Left ventricle myocardium inferior (tissue), 1 donor: ENCODE measurements at places on chromosomes 1 and 21. TPM values are rescaled to one million over a fixed set of nuclear protein-coding genes. Genes with fewer than 3 reads are reported as not detected.

- DNase-seq, result no peak
Observed at GRCh38 chr1:63975481-63975880, 201.7 kb downstream of the ROR1 start.

DNA sequence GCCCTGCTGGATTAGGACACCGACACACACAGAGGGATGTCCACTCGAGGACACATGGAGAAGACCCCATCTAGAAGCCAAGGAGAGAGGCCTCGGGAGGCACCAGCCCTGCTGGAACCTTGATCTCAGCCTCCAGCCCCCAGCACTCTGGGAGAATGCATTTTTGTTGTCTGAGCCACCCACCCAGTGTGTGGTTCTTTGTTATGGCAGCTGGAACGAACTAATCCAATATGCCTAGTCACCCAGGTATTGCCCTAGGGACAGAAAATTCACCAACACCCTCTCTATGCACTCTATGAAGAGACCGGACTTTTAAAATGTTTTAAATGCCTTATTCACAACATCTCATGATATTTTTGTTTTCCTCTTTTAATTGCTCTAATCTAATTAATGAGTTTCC is 117.4 kb downstream of the CRYAA start:
- DNase-seq, result no peak

DNA sequence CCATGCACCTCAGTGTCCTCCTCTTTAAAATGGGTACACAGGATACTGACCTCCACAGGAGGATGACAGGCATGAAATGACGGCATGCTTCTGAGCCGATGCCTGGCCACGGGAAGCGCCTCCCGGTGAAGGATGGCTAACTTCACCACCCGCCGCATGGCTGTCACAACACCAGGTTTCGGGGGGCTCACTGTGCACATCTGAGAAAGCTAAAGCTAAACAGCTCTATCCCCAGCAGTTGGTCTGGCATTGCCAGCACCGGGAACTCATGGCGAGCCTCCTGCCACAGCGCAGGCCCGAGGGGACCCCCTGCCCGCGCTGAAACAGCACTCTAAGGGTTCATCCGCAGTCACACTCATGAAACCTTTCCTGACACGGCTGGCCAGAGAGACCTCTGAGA is 16.0 kb downstream of the NPHP4 start:
- no peak for DNase-seq

DNA sequence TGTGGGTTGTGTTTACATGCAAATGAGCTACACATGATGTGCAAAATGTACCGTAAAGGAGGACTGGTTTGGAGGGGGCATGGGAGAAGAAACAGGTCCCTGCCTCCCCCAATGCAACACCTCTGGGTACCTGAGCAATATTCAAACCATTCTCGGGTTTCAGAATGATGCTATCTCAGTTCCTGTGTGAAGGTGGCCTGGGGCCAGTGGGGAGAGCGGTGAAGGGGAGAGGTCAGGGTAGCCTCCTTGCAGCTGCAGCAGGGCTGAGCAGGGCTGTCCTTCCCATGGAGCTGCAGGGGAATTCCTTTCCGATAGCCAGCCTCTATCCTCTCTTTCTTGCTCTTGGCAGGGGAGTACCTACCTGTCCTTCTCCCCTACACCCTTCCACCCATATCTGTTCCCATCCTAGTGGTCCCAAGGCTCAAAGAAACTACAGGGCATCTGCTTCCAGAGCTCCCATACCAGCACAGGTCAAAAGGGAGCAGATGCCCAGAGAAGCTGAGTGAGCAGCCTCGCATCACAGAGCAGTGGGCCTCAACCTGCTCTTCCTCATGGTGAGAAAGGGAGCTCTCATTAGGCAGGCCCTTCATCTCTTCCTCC is 11.9 kb downstream of the MEF2D start:
- DNase-seq, result no peak

GRCh38 chr21:35291973-35292627 is 243.0 kb upstream of the RUNX1 start:
- no peak for DNase-seq

GRCh38 chr1:166868639-166869038 is 7.4 kb downstream of the TADA1 start:
- no peak for DNase-seq

- DNase-seq, result no peak
Observed at GRCh38 chr1:150516616-150517015, 1.1 kb downstream of the FALEC start.

DNA sequence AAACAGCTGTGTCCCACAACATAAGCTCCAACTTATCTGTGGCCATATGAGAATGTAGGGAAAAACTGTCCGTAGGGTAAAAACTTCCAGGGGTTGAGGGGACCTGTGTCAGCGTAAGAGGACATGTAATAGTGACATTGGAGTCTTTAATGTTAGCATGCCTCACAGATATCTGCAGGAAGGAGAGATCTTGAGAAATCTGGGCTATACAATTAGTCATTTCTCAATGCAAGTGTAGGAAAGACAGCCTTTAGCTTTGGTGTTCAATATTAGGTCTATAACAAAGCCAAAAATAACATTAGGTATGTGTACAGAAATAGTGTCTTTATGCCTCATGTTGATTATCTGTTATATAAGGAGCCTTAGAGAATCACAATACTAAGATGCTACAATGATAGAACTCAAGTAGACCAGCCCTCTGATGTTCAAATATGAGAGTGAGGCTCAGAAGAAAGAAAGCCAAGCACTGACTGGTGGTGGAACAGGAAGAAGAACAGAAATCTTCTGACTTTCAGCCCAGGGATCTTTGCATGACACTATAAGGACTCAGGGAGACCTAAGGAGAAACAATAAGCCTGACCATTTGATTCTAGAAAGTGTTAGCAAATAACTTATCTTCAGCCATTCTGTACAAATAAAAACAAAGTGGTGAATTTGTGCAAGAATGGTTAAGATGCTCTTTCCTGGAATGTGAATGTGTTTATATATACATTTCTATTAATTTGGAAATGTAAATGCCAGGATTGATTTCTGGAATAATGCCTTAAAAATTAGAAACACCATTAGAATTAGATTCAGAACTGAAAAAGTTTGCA is 152.6 kb downstream of the ZC3H11B start:
- no peak for DNase-seq

DNA sequence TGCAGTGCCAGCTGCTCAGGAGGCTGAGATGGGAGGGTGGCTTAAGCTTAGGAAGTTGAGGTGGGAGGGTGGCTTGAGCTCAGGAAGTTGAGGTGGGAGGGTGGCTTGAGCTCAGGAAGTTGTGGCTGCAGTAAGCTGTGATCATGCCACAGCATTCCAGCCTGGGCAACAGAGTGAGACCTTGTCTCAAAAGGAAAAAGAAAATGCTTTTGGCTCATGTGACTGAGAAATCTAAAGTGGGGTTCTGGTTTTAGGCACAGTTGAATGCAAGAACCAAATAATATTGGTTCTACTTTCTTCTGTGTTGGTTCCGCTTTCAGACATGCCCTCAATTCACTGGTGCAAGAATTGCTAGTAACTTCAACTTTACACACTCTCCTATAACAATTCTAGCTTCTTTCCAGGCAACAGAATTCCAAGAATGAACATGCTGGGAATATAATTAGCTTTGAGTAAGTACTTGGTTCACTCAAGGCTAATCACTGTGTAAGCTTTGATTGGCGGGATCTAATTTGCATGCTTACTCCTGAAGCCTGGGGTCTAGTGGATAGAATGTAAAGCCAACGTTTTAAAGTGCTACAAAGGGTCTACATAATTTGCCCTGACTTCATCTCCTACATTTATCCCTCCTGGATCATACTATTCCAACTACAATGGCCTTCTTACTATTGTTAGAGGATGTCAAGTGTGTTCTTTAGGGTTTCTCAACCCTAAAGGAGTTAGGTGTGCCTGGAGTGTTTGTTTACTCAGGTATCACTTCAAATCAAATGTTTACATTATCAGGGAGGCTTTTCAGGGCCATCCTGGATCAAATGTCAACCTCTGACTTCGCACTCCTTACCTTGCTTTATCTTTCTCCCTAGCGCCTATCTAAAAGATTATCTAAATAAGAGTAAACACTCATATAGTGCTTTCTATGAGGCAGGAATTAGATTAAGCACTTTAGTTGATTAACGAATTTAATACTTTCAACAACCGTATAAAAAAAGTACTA is 115.1 kb downstream of the SLC16A1 start:
- DNase-seq, result no peak

DNA sequence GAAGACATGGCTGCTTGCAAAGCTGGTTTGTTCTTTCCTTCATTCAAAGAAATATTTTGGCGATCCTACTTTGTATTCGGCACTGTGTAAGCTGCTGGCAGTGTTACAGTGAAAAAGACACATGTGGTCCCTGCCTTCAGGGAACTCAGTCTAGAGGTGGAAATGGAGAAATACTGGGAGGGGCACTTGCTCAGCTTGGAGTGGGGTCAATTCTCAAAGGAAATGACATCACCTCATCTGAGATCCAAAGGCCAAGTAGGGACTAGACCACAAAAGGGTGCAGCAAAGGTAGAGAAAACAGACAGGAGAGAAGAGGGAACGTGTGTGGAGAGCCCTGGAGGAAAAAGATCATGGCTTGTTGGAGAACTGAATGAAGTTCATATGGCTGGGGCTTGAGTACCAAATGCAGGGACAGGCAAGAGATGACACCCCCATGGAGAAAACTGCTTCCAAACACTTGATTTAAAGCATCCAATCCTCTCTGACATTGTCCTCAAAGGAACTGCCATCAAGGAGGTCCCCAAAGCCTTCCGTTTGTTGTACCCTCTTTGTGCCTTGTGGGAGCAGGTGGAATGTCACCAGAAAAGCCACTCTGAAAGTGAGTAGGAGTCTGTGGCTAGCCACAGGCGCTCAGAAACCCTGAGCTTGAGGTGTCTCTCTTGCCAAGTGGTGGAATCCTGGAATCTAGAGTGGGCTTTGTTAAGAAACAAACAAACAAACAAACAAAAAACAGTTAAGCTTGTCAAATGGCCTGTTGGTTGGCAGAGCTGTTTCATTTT is 48.3 kb upstream of the TDRD10 start:
- no peak for DNase-seq

GRCh38 chr1:11857164-11857851 is 1.4 kb downstream of the NPPB start:
- no peak for DNase-seq

DNA sequence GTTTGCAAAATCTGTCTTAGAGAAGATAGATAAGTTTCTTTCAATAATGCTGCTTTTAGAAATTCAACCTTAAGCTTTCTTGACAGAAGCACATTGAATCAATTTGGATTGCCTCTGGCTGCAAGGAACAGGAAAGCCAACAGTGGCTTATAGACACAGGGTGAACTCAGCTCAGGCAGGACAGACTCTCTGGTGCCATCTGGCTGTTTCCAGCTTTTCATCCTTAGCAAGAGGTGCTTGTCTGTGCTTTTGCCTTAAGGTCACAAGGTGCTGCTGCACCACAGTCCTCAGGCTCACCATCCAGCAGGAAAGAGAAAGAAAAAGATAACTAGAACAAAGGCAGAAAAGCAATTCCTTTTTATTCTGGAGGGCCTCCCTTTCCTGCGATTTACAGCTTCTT is 93.7 kb upstream of the ETS2 start:
- no peak for DNase-seq

KCTD3 gene
- total RNA-seq, result 11.2 TPM

BMP8B gene
- 0.33 TPM for total RNA-seq

B3GALT2 gene
- 77.2 TPM for total RNA-seq

DVL1 gene
- total RNA-seq, result 93.0 TPM

TFF2 gene
- total RNA-seq, result not detected

KRTAP12-3 gene
- total RNA-seq, result not detected

LAMC2 gene
- 1.2 TPM for total RNA-seq

GCSAML gene
- total RNA-seq, result 0.19 TPM
